ENCODE measurements at places on chromosomes 16 and 17.
A peak's percentile ranks its signal among the peaks of the same experiment; 100 is the strongest.

- no peak for DNase-seq
Observed at GRCh38 chr17:57538736-57539456, 206.2 kb downstream of the CCDC182 start.

DNA sequence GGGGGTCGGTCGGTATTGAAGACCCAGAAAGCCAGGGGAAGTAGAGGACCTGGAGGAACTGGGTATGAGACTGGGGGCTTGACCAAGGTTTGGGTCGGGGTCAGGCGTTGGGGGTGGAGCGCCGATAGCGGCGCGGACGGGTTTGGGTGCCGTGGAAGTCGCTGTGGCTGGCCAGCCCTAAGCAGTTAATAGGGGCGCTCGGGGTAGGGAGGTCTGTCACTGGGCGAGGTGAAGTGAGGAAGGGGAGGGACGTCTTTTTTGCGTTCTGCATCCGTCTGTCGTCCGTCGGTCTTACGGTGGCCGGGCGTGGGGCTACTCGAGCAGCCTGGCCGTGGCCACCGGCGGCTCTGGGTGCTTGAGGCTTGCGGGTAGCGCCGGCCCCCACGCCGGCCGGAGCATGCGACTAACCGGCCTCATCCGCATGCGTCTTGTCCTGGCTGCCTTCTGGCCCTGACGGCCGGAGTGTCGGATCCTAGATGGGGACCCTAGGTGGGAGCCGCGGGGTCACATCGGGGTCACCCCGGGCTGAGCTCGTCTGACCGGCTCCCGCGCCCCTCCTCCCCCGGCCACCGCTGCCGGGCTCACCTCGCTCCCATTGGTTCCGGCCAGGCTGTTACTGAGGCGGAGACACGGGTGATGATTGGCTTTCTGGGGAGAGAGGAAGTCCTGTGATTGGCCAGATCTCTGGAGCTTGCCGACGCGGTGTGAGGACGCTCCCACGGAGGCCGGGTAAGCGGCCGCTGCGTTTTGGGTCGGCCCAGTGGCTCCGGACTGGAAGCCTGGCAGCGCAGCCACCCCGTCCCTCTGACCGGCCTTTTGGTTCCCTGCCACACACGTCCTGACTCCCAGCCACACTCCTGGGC is 10.3 kb upstream of the TMEM88 start:
- DNase-seq = peak; percentile 95

GRCh38 chr16:72044296-72044695 is 10.0 kb upstream of the HP start:
- DNase-seq = no peak

GRCh38 chr16:78240459-78241222 is 141.2 kb downstream of the WWOX start:
- DNase-seq = no peak

GRCh38 chr16:27365142-27366089 is 36.6 kb upstream of the IL21R start:
- DNase-seq = no peak

- peak; percentile 44 for DNase-seq
Observed at GRCh38 chr17:9905902-9906301, 831 bp upstream of the RCVRN start.

GRCh38 chr16:77059446-77059845 is 131.5 kb upstream of the MON1B start:
- no peak for DNase-seq

- no peak for DNase-seq
Observed at GRCh38 chr17:13940858-13941665, 128.2 kb upstream of the COX10 start.

DNA sequence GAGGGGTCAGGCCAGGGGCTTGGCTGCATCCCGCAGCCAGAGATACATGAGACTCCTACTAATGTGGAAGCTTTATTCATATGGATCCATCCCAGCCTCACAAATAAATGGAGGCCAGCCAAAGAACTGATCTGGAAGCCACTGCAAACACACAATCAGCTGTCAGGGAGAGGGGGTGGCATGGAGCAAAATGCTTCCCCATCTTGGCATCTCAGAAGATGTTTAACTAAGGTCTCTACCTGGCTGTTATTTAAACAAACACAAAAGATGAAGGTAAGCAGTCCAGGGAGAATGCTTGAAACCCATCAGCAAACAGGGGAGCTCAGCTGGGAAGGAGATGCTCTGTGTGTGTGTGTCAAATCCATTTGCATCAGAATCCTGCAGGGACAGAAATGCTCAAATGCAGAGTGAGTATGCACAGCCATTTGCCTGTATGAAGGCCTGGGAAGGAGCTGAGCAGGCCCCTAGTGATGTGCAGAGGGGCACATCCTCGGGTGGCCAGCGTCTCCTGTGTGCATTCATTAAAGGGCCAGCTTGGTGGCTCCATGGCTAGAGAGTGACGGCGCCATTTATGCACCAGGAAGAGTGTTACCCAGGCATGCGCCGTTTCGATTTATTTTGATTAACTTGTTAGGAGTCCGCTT is 34.2 kb upstream of the IRX3 start:
- no peak for DNase-seq

- DNase-seq = peak; percentile 70
Observed at GRCh38 chr17:33667052-33667509, 374.0 kb upstream of the ASIC2 start.

DNA sequence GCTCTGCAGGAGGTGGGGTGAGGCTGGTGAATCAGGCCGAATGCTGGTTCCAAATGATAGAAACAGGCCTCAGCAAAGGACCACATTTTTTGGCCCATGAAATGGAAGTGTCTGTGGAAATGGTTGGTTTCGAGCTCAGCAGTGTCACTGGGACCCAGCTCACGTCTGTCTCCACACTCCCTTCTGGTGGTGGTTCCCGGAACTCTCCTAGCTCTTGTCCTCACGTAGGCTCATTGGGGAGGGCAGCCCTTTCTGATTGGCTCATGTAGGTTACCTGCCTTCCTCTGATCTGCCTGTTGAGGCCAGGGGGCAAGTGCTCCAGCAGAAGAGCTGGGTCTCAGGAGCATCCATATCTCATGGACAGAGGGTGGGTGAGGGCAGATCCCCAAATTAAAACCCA is 4.0 kb downstream of the ALG1 start:
- DNase-seq = no peak

- no peak for DNase-seq
Observed at GRCh38 chr17:81031566-81032550, 3.1 kb upstream of the BAIAP2 start.

- DNase-seq = no peak
Observed at GRCh38 chr16:57701759-57702371, 7.3 kb downstream of the DRC7 start.

DNA sequence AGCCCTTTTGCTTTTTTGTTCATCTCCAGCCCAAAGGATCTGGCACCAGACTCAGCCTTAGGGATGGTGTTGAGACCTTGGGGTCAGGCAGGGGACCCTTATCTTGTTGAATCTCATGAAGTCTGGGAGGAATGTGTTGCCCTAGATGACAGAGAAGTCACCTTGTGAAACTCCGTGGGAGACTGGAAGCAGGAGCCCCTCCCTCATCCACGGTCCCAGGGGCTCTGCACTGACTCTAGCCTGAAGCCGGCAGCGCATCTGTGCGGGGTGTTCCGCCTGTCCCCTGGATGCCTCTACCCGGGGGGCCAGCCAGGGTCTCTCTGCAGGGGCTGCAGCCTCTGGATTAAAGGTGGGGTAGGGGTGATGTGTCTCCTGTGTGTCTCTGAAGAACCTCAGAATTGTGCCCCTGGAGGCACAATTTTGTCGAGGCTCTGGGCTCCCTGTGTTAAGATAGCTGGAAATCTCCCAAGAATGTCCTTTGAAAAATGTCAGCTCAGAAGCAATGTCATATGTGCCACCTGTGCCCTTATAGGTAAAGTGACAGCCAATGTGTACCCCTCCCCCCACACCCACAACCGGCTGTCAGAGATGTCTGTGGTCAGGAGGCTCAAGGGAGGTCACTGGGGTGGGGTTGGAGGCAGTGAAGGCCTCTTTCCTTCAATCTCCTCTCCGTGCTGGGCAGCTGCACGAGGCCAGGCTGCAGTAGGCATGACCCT is 32.1 kb upstream of the CDC42EP4 start:
- DNase-seq = no peak

DNA sequence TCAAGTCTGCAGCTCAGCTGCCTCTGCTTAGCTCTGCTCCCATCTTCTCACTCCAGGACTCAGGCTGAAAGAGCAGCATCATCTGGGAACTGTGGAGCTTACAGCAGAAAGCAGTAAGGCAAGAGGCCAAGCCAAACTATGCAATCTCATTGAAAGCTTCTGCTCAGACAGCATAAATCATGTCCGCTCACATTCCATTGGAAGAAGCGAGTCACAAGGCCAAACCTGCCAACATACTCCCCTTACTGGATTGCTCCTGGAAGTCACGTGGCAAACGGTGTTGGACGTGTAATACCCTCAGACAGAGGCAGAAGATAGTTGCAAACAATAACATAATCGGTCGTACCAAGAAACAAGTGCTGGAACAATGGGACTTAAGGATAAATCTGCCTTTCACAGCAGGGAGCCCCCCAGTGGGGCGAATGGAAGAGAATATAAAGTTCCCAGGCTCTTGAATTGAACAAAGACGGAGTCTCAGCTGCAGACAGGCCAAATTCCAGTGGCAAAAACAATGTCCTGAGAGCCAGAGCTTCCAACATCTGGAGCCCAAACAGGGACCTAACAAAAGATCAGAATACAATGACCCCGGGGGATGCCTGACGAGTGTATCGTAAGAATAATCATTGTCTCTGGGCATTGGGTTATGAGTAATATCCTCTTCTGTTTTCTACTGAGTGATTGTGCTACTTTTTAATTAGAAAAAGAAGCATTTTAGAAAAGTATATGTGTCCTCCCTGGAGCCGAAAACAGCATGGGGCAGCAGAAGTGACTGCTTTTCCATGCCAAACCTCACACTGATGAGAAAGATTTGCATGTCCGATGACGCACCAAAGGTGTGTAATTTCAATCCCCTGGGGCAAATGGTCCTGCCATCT is 68.4 kb downstream of the CMC2 start:
- DNase-seq = no peak

GRCh38 chr17:63191610-63192009 is 225.6 kb downstream of the TANC2 start:
- no peak for DNase-seq

DNA sequence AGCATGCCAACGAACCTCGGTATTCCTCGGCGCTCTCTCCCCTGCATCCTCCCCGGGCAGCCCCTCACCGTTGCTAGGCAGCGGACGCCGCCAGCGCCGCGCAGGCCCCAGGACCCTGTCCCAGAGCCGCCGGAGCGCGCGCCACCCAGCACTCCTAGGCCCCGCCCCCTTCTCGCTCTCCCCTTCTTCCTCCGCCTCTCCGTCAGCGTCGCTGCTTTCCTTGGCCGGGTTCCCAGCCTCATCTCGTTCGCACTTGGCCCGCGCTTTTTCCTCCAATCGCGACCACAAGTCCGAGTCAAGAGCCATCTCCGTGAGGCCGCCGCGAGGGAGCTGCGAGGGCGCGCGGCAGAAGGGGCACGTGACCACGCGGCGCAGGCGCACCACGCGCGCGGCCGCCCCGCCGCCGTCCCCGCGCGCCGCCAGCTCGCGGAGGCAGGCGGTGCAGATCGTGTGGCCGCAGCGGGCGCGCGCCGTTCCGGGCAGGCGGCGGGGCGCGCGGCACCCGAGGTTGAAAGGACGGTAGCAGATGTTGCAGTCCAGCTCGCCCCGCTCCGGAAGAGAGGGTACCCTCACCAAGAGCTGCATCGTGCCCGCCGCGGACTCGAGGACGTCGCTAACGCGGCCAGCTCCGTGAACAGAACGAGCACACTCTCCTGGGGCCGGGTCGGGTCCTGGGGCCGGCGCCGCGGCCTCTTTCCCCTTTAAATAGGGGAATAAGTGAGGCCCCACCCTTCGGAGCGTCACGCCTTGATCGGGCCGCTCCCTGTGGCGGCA is at the start of gene RNF227:
Gene RNF227 (minus strand): TSS at position 679 of the 774 bp plus-strand sequence. CDS start 94 bp downstream, at position 585.
- DNase-seq = peak; percentile 90

GRCh38 chr16:4028144-4028543 is 88.1 kb downstream of the ADCY9 start:
- no peak for DNase-seq

GRCh38 chr16:68298312-68298711 is 12.4 kb downstream of the SLC7A6OS start:
- DNase-seq = no peak

GRCh38 chr16:54687043-54687899 is 243.4 kb upstream of the IRX5 start:
- DNase-seq = no peak

DNA sequence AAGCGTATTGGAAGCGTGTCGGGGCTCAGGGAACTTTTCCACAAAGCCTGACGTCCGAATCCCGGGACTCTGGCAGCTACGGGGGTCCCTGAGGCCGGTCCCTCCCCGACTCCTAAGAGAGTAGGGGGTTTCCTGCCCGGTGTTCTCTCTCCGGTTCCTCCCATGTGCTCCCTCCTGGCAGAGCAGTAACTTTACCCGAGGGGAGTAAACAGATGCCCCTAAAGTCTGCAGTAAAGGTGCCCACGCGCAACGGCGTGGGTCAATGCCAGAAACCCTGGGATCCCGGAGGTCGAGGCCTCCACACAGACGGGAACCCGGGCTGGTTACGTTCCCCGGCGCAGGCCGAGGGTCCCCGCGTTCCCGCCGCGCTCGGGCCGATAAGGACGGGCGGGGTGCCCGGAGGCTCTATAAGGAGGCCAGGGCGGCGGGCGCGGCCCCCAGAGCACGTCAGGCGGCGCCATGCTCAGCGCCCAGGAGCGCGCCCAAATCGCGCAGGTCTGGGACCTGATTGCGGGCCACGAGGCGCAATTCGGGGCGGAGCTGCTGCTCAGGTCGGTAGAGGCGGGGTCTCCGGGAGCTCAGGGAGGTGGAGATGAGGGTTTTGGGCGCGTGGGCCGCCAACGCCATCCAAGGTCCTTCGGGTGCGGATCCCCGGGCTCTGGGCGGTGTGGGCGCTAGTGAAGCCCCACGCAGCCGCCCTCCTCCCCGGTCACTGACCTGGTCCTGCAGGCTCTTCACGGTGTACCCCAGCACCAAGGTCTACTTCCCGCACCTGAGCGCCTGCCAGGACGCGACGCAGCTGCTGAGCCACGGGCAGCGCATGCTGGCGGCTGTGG is at the start of gene HBM:
Gene HBM (plus strand): TSS at position 440 of the 836 bp plus-strand sequence. CDS start 20 bp downstream, at position 460.
- DNase-seq = no peak

GRCh38 chr16:80837533-80838147 is 33.2 kb upstream of the CDYL2 start:
- DNase-seq = no peak

DNA sequence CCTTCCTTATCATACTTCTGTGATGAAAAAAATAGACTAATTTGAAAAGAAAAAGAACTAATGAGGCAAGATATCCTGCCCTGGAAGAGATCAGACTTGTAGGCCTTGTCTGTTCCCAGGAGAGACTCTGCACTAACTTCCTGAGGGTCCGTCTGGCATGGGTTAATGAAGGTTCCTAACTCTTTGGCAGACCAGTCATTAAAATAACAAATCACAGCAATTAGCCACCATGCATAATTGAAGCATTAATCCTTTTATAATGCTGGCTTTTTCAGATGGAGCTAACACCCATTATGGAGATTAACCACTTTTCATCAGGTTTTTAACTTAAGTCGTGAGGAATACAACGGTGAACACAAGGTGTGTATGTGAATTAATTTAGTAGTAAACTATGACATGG is 10.4 kb upstream of the KRT10 start:
- no peak for DNase-seq

- DNase-seq = no peak
Observed at GRCh38 chr17:9982159-9982558, 77.1 kb upstream of the RCVRN start.
